NCI-H1930 (cell line): ENCODE measurements at places on chromosomes 1 and 21.

DNA sequence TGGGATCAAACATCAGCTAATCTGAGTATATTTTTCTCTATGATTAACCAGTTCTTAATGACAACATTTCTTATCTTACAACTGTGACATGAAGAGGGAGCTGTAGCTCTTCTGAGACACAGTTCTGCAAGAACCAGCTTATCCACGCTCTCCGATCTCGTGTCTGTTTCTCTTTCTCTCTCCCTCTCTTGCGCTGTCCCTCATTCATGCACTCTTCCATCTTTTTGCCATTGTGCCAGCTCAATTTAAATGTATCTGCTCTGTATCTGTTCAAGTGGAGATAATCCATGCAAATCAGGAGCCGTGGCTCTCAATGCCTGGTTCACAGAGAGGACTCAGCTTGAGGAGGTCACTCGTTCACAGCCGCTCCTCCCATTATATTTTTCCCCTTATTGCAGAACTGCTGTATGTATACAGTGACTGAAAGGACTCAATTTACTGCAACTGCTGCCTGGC, 494.7 kb upstream of the ADGRL2 start:
- peak; percentile 69 for DNase-seq

GRCh38 chr21:45436351-45437065, 31.5 kb downstream of the COL18A1 start:
- DNase-seq, result no peak

DNA sequence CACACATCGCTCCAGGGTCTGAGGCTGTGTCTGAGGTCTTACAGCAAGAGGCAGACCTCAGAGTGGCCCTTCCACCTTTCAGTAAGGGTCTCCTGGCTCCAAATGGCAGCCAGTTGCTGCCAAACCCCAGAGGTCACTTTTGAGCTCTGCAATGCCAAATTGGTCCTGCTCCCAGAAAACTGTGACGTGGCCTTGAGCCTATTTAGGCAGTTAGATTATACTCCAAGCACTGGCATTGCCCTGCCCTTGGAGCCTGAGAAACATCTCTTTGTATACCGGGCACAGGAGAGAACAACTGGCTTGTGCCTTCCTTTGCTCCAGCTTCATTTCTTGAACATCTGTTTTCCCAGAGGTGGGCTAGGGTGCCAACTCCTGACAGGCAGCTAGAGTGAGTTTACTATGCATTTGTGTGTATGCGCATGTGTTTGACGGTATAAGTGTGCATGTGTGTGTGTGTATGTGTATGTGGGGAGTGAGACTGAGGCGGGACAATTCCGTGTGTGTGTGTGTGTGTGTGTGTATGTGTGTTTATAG, 134.5 kb downstream of the IER5 start:
- no peak for DNase-seq

GRCh38 chr1:57046462-57046861, 80.6 kb upstream of the C8B start:
- no peak for DNase-seq

- no peak for DNase-seq
Measured at GRCh38 chr1:245070836-245071615, 83.8 kb upstream of the KIF26B start.
